ENCODE measurements at places on chromosomes 2 and 18. TPM values are rescaled to one million over a fixed set of nuclear protein-coding genes. Genes with fewer than 3 reads are reported as not detected.

- H3K4me1 ChIP-seq: no peaks in the 10 kb centered on the region
- H3K27ac ChIP-seq: no peak overlapping the region
- peaks cover 7% of the 10 kb centered on the region for H3K36me3 ChIP-seq
- DNase-seq: no peak
- no peaks in the 10 kb centered on the region for H3K27me3 ChIP-seq
These were observed 250.6 kb downstream of the PTPRM start for GRCh38 chr18:7817575-7818230.

GRCh38 chr2:236584521-236585384, 15.1 kb downstream of the ACKR3 start:
- DNase-seq: no peak
- H3K4me1 ChIP-seq: no peaks in the 10 kb centered on the region
- no peaks in the 10 kb centered on the region for H3K36me3 ChIP-seq
- H3K4me3 ChIP-seq: no peak overlapping the region
- H3K27ac ChIP-seq: no peak overlapping the region

DNA sequence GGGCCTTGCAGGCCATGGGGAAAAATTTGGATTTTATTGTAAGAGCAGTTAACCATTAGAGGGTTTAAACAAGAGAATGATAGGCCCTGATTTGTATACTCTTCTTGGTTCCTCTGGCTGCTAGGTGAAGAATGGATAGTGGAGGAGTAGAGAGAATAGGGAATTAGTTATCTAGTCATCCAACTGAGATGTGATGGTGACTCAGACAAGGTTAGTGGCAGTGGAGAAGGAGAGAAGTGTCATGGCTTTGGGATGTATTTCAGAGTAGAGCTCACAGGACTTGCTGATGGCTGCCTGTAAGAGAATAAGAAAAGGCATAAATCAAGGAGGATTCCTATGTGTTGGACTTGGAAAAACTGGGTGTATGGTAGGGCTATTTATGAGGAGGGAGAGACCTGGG, 169.4 kb downstream of the PLCL1 start:
- no peak for DNase-seq
- no peaks in the 10 kb centered on the region for H3K27me3 ChIP-seq
- H3K4me3 ChIP-seq: no peak overlapping the region
- H3K36me3 ChIP-seq: no peaks in the 10 kb centered on the region
- H3K4me1 ChIP-seq: peaks cover 17% of the 10 kb centered on the region
- H3K27ac ChIP-seq: no peak overlapping the region

- H3K27ac ChIP-seq: no peak overlapping the region
- H3K27me3 ChIP-seq: no peaks in the 10 kb centered on the region
- H3K4me3 ChIP-seq: no peak overlapping the region
- DNase-seq: no peak
- H3K36me3 ChIP-seq: no peaks in the 10 kb centered on the region
These were observed 53.5 kb upstream of the CYP1B1 start for GRCh38 chr2:38129481-38129880.

DNA sequence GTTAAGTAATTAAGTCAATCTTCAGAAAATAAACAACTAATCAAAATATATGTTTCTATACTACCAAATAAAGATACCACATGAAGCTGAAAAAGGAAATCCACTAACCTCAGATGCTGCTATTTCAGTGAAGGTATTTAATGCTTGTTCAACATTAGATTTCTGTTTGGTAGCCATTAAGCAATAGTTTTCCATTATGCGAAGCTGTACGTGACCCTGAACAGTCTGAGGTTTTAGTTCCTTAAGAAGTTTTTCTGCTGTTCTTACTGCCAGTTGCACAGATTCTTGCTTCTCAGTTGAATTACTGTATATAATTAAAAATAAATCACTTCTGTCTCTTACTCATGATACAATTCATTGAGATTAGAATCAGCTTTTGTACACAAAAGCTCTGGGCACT, 65.4 kb downstream of the TTC21B start:
- DNase-seq: no peak
- no peak overlapping the region for H3K4me3 ChIP-seq
- H3K27ac ChIP-seq: no peak overlapping the region

- no peaks in the 10 kb centered on the region for H3K27me3 ChIP-seq
- H3K36me3 ChIP-seq: no peaks in the 10 kb centered on the region
- H3K4me3 ChIP-seq: no peak overlapping the region
- H3K27ac ChIP-seq: no peak overlapping the region
These were observed 27.5 kb downstream of the RAMP1 start for GRCh38 chr2:237886685-237887481.

- DNase-seq: no peak
- no peaks in the 10 kb centered on the region for H3K4me1 ChIP-seq
- H3K36me3 ChIP-seq: peaks cover 77% of the 10 kb centered on the region
These were observed 79.2 kb upstream of the EML6 start for GRCh38 chr2:54644236-54644635.

DNA sequence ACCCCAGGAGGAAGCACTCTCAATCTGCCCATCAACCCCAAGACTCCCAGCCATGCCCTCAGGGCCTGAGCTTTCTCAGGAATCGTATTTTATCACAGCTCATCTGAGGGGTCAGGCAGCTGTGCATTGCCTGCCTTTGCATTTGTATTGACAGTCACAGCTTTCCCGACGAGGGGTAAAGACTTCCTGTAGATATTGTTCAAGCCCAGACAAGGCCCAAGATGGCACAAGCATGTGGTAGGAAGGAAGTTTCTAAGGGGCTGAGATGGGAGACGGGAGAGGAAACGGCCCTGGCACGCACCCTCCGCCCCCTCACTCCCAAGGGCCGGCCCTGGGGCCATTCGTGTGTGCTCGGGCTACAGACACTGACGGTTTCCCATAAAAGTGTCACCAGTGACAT, 34.2 kb upstream of the PRLH start:
- H3K4me3 ChIP-seq: no peak overlapping the region
- no peak for DNase-seq
- no peaks in the 10 kb centered on the region for H3K4me1 ChIP-seq
- no peaks in the 10 kb centered on the region for H3K27me3 ChIP-seq
- H3K27ac ChIP-seq: no peak overlapping the region
- no peaks in the 10 kb centered on the region for H3K36me3 ChIP-seq

DNA sequence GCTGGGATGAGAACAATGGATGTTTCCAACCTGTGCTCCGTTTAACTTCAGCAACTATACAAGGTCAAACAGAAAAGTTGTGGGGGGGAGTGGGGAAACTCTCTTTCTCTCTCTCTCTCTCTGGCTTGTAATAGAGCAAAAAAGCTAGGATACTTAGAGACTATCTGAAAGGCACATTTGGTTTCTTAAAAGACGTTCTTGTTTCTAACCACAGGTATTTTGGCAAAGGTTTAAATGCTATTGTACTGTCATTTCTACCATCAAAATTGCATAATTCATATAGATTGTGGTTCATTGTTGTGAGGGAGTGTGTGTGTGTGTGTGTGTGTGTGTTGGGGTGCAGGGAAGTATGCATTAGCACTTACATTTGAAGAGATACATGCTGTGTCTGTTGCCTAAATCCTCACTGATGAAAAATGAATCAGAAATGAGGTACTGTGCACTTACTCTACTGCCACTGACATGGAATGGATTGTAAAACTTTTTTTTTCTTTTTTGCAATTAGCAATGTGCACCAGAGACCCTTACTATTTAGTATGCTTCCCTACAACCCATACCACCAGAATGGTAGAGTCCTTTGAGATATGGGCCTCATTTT, 841.0 kb upstream of the PIK3C3 start:
- H3K36me3 ChIP-seq: no peaks in the 10 kb centered on the region
- no peak overlapping the region for H3K27ac ChIP-seq

DNA sequence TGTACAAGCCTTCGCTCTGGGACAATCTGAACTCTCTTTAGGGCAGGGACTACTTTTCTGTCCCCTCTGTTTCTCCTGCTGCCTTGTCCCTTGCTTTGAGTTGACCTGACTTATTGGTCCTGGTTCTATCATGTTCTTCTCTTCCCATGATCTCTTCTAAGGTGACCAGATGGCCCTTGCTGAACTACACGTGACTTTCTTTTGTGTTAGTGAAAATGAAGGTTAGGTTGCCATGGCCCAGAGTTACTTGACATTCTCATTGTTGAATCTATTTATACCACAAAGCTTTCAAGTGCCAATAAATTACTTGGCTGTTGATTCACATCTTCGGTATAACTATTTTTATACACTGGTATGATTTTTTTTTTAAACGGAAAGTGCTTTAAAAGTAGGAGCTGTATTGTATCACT, 24.4 kb downstream of the MRPL33 start:
- H3K27ac ChIP-seq: peak overlapping the region; percentile 61
- H3K36me3 ChIP-seq: no peaks in the 10 kb centered on the region
- no peaks in the 10 kb centered on the region for H3K27me3 ChIP-seq

GRCh38 chr2:714005-714741, 37.0 kb upstream of the TMEM18 start:
- no peaks in the 10 kb centered on the region for H3K27me3 ChIP-seq
- no peak overlapping the region for H3K4me3 ChIP-seq
- no peaks in the 10 kb centered on the region for H3K36me3 ChIP-seq
- no peaks in the 10 kb centered on the region for H3K4me1 ChIP-seq

CACNB4 gene
- 4.5 TPM for total RNA-seq

HOXD12 gene
- total RNA-seq: not detected

POTEF gene
- not detected for total RNA-seq

MOCOS gene
- total RNA-seq: 10.2 TPM

All from tibial nerve (tissue), 4 donors.